Omental fat pad (tissue), 4 donors: ENCODE measurements at places on chromosomes 7 and 10.
A peak's percentile ranks its signal among the peaks of the same experiment; 100 is the strongest.

- DNase-seq: peak; percentile 72
These were observed 327.8 kb upstream of the C7orf33 start for GRCh38 chr7:148262721-148263229.

GRCh38 chr7:451255-452225 lies 68.1 kb downstream of the PDGFA start:
- DNase-seq: no peak

GRCh38 chr10:69562731-69563254 lies 10.4 kb downstream of the NEUROG3 start:
- DNase-seq: no peak

- no peak for DNase-seq
These were observed 210.8 kb downstream of the DIP2C start for GRCh38 chr10:478471-479245.

- no peak for DNase-seq
These were observed 9.9 kb downstream of the CCNY start for GRCh38 chr10:35346248-35346647.

GRCh38 chr10:49037187-49037586 lies 78.1 kb downstream of the VSTM4 start:
- no peak for DNase-seq

DNA sequence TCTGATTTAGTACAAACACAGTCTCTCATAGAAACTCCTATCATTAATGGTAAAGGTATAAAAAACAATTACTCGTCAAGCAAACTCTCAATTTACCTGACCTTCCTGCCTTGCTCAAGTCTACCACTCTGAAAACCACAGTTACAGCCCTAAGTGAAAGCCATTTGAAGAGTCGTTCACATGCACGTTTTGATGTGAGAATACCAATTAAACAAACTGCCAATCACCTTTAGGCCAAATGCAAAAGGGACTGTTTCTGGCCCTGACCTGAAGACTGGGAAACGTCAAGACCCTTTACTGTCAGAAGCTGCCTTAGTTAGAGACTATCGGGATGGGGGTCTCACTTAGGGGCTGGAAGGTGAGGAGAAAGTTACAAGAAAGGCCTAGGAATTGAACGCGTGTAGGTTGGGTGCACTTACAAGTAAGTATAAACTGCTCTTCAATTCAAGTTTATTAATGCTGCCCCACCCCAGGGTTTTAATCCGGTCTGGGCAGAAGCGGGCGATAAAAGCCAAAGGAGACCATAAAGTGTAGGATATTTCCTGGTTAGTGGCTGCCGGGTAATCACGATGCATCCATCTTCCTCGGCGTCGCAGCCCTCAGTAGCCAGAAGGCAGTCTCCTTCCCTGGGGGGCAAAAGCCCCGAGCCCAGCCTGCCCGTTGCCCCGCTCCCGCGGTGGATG lies 935 bp downstream of the TM9SF3 start:
- no peak for DNase-seq
